ENCODE measurements at places on chromosomes 4 and X. TPM values are rescaled to one million over a fixed set of nuclear protein-coding genes. Genes with fewer than 3 reads are reported as not detected.

GRCh38 chrX:87160435-87161010 is 357.1 kb upstream of the KLHL4 start:
- no peak for DNase-seq

DNA sequence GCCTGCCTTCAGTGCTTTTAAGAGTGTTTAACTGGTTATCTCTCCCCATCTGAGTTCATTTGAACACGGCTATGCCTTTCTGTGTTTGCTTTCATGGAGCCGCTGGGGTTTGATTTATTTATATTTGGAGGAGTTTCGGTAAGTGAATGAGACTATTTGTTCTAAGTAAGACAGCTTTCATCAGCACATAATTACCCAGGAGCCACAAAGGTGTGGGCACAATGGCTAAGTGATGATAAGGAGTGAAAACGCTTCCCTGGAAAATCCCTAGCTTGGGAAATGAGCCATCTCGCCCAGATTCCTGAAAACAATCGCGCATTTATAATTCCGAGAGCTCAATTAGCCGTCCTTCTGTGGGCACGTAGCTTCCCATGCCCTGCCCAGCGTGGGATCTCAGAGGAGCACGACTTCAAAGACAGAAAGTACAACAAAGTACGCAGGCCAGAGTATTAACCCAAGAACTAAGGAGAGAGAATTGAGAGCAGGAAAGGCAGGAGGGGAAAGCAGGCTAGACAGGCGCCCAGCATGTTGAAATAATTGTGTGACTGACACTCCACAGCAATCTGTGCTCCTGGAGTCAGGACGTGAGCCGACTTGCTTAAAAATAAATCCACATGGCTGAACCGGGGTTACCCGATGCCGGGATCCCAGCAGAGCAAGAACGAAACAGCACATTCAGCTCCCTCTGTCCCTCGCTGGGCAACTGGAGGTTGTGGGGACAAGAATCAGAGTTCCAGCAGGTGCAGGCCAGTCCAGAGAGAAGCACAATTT is 99.0 kb downstream of the DHRSX start:
- DNase-seq, result no peak

GRCh38 chrX:35090801-35091200 is 148.2 kb downstream of the FAM47B start:
- DNase-seq, result no peak

DNA sequence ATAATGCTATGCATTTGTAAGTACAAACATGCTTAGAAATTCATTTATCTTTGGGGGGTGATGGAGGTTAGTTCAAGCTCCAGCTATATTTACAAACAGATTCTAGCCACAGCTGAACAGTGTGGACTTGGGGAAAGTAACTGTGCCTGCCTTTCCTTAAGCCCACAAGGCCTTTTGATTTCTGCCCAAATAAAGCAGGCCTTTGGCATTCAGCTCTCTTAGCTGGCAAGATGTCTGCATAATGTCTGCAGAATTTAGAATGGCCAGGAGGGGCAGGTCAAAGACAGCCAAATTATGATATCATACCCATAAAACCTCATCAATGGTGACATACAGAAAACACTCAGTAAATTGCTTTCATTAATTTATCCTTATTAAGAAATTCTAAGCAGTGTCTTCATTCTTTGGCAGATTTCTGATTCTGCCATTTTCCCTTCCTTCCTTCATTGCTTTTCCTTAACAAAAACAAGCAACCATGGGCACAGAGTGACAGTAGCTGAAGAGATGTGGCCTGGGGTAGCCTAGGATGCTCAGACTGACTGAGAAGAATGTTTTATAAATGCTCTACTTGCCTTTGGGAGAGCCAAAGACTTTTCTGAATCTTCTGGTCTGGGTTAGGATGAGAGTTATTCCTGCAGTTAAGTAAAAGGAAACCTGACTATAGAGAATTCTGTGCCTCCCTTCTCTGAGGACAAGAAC is 538.7 kb upstream of the NR3C2 start:
- DNase-seq, result no peak

Gene EPGN
- not detected for total RNA-seq

Gene P2RY4
- 0.21 TPM for total RNA-seq

Gene CDS1
- total RNA-seq, result not detected

Gene TBC1D8B
- total RNA-seq, result 0.19 TPM

Gene GLRA3
- total RNA-seq, result not detected

Gene GPR50
- total RNA-seq, result not detected

Gene TTC29
- total RNA-seq, result not detected
